ENCODE measurements at places on chromosomes 12 and 14.

DNA sequence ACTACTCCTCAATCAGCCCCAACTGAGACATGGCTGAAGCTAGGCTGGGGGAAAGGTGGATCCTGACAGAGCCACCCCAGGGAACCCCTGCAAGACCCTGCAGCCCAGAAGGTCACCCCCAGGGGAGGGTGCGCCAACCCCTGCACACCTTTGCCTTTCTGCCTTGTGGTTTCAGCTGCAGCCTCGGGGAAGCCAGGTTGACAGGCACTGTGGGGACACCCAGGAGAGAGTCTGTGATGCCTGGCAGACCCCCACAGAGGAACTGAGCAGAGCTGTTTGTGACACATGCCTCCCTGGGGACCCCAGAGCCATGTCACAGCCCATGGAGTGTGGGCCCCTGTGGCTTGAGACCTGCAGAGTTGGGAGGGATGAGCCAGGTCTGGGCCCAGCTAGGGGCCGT lies 11.8 kb upstream of the HHIPL1 start:
- DNase-seq = no peak

- DNase-seq = no peak
Measured at GRCh38 chr12:68001486-68002466, 12.5 kb downstream of the IFNG-AS1 start.

- no peak for DNase-seq
Measured at GRCh38 chr14:66496188-66496807, 10.1 kb downstream of the CCDC196 start.

DNA sequence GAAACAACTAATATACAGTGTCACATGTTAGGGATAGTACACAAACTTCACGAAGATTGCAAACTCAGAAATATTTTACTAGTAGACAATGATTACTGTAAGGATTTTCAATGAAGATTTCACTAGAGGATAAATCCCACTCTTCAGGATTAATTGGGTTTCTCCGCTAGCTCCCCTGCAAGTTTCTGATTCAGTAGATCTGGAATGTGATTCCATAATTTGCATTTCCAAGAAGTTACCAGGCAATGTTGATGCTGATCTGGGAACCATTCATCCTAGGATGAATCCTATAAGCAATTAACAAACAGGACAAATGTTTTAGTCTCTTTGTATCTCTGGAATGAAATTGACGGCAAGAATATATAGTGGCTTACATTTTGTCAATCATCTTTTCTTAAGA lies 272.4 kb downstream of the ALX1 start:
- DNase-seq = no peak

GRCh38 chr12:94100211-94100627 lies 48.2 kb upstream of the PLXNC1 start:
- DNase-seq = no peak

GRCh38 chr12:3160081-3160480 lies 82.9 kb downstream of the TSPAN9 start:
- DNase-seq = no peak

GRCh38 chr12:33205981-33206380 lies 233.6 kb downstream of the SYT10 start:
- DNase-seq = no peak

DNA sequence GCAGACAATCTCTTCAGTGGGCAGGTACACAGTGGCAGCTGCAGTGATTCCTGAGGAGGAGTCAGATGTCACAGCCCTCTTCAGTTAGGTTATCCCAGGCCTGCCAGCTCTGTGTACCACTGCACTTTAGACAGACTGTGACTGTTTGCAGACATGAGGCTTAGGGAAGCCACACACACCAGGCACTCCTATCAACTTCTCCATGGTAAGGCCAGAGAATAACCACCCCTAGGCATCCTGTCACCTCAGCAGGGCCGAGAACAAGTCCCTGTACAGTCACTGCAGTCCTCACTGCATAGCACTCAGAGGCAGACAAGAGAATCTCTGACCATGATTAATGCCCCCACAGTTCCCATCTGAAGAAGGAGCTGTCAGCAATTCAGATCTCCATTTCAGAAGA lies 296.5 kb downstream of the GALC start:
- DNase-seq = no peak

DNA sequence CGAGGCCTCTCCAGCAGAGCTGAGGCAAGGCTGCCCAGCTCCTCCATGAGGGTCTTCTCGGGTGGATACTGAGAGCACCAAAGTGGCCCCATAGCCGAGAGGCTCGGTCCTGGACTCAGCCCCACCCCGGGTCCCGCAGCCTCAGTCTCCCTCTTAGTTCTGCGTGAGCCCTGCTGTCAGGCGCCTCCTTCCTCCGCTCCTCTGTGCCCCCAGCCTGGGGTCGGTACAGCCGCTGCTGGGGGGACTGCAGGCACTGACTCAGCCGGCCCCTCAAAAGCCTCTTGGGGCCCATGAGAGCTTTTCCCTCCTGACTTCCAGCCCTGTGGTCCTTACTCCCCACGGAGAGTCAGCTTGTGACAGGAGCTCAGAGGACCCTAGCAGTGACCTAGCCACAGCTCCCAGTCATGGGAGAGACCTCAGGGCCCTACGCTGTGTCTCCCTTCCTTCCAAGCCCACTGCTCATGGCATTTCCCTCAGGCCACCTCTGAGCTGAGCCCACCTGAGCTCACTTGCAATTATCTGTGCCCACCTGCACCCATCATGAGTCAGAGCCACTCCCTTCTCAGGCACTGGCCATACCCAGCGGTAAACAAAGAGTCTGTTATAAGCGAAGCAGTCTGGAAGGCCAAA lies 295.0 kb upstream of the RTL1 start:
- DNase-seq = no peak

DNA sequence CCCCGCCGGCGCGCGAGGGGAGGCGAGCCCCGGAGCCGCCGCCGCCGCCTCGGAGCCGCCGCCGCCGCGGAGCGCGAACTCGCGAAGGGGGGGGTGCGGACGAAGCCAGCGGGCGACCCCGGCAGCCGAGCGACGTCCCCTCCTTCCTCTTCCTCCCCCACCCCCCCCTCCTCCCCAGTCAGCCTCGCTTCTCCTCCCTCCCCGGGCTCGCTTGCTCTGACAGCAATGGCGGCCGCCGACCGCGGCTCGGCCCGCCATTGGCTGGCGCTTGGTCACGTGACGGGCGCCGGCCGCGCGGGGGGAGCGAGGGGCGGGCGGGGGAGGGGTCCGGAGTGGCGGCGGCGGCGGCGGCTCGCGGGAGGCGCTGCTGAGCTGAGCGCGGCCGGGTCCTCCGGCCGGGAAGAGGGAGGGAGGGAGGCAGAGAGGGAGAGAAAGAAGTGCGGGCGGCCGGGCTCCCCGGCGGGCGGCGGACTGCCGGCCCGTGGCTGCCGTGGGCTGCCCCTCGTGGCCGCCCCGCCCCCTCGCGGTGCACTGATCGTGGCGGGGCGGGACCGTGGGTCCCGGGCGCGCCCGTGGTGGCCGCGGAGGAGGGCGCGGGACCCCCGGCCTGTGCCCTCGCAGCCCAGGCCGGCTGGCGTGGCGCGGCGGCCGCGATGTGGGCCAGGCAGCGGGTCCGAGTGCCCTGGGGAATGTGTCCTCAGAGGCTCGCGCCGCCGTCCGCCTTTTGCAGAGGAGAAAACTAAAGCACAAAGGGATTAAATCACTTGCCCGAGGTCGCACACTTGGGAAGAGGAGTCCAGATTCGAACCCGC lies at the start of gene MED13L:
MED13L (minus strand) TSS at position 227 of the 812 bp plus-strand sequence. CDS start 562 bp downstream, outside the sequence.
- peak; percentile 89 for DNase-seq

GRCh38 chr12:122921917-122922316 lies 26.0 kb upstream of the VPS37B start:
- no peak for DNase-seq

DNA sequence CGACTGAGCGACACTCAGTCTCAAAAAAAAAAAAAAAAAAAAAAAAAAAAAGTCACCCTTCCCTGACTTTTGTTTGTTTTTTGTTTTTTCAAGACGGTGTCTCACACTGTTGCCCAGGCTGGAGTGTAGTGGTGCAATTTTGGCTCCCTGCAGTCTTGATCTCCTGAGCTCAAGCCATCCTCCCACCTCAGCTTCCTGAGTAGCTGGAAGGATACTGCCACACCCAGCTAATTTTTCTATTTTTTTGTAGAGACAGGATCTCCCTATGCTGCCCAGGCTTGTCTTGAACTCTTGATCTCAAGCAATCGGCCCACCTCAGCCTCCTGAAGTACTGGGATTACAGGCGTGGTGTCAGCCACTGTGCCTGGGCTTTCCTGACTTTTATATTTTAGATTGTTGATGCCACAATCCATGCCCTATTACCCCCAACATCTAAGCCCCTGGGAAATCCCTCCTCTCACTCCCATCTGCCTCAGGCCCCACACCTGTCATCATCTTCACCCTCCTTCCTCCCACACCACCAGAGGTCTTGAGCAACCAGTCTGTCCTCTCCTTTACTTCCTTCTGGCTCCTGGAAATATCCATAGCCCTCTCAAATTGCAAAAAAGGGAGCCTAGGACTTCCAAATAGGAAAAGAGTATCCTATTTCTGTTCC lies 7.8 kb downstream of the IKZF4 start:
- DNase-seq = no peak

GRCh38 chr12:102479099-102479885 lies 1.1 kb downstream of the IGF1 start:
- no peak for DNase-seq

GRCh38 chr14:101069228-101069549 lies 165.7 kb upstream of the RTL1 start:
- DNase-seq = no peak

- DNase-seq = no peak
Measured at GRCh38 chr12:50400104-50400637, 514 bp upstream of the LARP4 start.

GRCh38 chr12:113065126-113066007 lies 8.8 kb downstream of the DTX1 start:
- DNase-seq = no peak

GRCh38 chr12:108686780-108687179 lies 44.5 kb downstream of the CORO1C start:
- DNase-seq = no peak

- DNase-seq = no peak
Measured at GRCh38 chr12:53596920-53597363, 29.2 kb downstream of the ATF7 start.

DNA sequence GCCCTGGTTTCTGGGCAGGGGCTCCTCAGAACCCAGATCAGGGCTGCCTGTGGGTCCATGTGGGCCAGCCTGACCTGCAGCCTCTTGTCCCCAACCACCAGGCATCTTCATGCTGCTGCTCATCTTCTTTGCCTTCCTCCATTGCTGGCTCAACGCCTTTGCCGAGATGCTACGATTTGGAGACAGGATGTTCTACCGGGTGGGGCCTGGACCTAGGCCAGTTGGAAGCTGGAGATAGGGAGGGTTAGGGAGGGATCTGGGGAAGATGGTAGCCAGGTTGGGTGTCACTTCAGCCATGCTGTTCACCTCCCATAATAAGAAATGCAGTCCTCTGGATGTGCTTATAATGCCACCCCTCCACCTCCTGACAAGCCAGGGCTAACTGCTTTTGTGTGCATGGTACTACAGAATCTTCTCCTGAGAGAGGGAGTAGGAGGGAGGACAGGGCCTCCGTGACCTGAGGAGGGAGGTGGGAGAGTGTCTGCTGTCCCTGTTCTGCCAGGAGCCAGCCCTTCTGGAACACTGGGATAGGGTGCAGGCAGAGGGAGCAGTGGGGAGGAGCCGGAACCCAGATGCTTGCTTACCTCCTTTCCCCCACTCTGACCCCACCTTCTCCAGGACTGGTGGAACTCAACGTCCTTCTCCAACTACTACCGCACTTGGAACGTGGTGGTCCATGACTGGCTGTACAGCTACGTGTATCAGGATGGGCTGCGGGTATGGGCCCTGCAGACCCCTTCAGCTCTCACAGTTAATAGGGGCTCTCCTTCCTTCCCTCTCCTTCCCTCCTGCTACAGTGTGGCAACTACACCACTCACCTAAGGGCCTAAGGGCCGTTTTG lies 17.6 kb downstream of the SOAT2 start:
- DNase-seq = no peak

DNA sequence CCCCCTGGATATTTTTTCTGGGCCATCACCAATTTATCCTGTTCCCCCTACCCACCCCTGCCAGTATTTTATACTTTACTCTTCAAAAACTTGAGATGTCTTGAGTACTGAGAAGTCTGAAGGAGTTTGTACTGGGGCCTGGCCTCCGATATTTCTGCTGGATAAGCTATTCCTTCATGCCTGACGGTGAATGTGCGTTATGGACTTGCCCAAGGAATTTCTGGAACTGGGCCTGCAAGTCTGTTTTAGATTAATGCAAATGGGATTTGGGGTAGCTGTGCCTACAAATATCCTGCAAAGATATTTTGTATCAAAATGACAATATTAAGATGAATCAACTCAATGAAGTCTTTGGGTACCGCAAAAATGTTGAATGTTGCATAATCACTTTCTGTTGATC lies at the start of gene PTCSC3:
PTCSC3 (minus strand) TSS at position 199 of the 400 bp plus-strand sequence.
- no peak for DNase-seq

GRCh38 chr12:47767216-47767724 lies 5.8 kb upstream of the SLC48A1 start:
- DNase-seq = peak; percentile 63

- DNase-seq = no peak
Measured at GRCh38 chr12:52123487-52124186, 44.1 kb downstream of the SMIM41 start.

- no peak for DNase-seq
Measured at GRCh38 chr12:103647267-103647666, 60.2 kb downstream of the STAB2 start.

- no peak for DNase-seq
Measured at GRCh38 chr14:55587847-55588246, 7.8 kb downstream of the KTN1 start.

DNA sequence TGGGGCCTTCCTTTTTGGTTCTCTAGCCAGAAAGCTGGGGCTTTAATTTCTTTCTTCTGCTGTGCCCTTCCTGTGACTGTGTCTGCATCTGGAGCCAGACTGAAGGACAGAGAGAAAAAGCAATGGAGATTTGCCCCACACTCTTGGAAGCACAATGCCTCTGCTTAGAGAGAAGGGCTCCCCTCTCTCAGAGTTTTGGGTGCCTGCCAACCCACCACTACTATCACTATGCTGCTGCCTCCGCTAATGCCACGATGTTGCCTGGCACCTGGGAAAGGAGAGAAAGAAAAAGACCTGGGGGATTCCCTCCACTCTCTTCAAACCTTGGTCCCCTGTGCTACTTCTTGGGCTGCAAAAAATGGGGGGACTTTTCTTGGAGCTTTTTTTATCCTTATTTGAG lies 52.6 kb downstream of the TMEM260 start:
- no peak for DNase-seq

DNA sequence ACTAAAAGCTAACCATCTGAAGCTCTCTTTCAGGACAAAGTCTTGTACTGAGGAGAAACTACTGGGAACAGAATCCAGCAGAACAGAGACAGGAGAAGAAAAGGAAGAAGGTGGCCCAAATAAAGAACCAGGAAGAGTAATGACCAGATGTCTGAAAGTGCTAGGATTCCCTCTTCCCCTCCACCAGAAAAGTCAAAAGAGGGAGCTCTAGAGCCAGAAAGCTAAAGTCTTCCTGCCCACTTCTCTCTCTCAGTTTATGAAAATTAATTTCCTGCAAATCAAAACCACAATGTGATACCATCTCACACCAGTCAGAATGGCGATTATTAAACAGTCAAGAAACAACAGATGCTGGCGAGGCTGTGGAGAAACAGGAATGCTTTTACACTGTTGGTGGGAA lies 47.2 kb downstream of the SPPL3 start:
- no peak for DNase-seq

GRCh38 chr14:26963711-26964110 lies 365.9 kb upstream of the NOVA1 start:
- no peak for DNase-seq

- no peak for DNase-seq
Measured at GRCh38 chr12:14975457-14975856, 2.6 kb downstream of the PDE6H start.

GRCh38 chr12:6332459-6332858 lies 9.4 kb downstream of the TNFRSF1A start:
- DNase-seq = no peak

GRCh38 chr14:20809917-20810316 lies 7.3 kb upstream of the RNASE1 start:
- DNase-seq = no peak

- no peak for DNase-seq
Measured at GRCh38 chr14:105493921-105494605, 3.0 kb downstream of the TEDC1 start.

Data from central memory CD4-positive, alpha-beta T cell (primary cell).